ENCODE measurements at places on chromosomes 5 and 9.

DNA sequence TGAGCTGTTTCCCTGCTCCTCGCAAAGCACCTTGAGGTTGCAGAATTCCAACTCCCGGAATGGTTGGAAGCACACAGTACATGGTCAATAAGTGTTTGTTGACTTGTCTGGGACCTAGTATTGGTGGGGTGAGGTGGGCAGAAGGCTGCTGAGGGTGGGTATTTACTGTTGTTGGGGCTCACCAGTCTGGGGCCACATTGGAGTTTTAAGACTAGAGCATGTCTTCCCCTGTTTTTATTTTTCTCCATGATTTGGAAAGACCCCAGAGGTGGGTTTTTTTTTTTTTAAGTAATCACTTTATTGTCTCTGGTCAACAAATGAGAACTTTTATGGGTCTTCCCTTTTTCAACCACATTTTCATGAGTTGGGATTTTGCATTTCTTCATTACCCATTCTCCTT, 55.1 kb downstream of the IRF1 start:
- DNase-seq: no peak

GRCh38 chr5:5481206-5481605, 58.7 kb downstream of the ICE1 start:
- no peak for DNase-seq

GRCh38 chr9:133876836-133877235, 115.3 kb downstream of the VAV2 start:
- DNase-seq: no peak

GRCh38 chr5:167207081-167207480, 1084.4 kb upstream of the WWC1 start:
- DNase-seq: no peak
